ENCODE measurements at places on chromosomes 3 and 15. TPM values are rescaled to one million over a fixed set of nuclear protein-coding genes. Genes with fewer than 3 reads are reported as not detected.

GALNT15 gene
- 3.4 TPM for total RNA-seq

CFAP161 gene
- 0.12 TPM for total RNA-seq

TTC14 gene
- 47.3 TPM for total RNA-seq

TTLL13 gene
- total RNA-seq, result not detected

RETNLB gene
- not detected for total RNA-seq

THUMPD3 gene
- total RNA-seq, result 60.6 TPM

KBTBD13 gene
- total RNA-seq, result not detected

BLM gene
- 9.7 TPM for total RNA-seq

MYRIP gene
- 0.22 TPM for total RNA-seq

NRROS gene
- total RNA-seq, result 3.0 TPM

RAB6B gene
- 0.22 TPM for total RNA-seq

PLSCR2 gene
- total RNA-seq, result not detected

EHD4 gene
- total RNA-seq, result 21.9 TPM

SLC24A1 gene
- 3.7 TPM for total RNA-seq

CLDN18 gene
- total RNA-seq, result 0.12 TPM

ARGFX gene
- not detected for total RNA-seq

TUSC7 gene
- not detected for total RNA-seq

CHRD gene
- 7.4 TPM for total RNA-seq

PRRT3 gene
- 1.3 TPM for total RNA-seq

TTLL3 gene
- total RNA-seq, result 28.2 TPM

ZWILCH gene
- total RNA-seq, result 15.2 TPM

ROPN1 gene
- not detected for total RNA-seq

CTDSPL gene
- 38.2 TPM for total RNA-seq

CDC25A gene
- total RNA-seq, result 15.9 TPM

ZIC4 gene
- total RNA-seq, result not detected

ALG1L2 gene
- total RNA-seq, result 0.22 TPM

C2CD4B gene
- 0.25 TPM for total RNA-seq

NGRN gene
- total RNA-seq, result 76.0 TPM

BNC1 gene
- 11.3 TPM for total RNA-seq

ROBO2 gene
- 0.37 TPM for total RNA-seq

TP63 gene
- under 0.01 TPM for total RNA-seq

GAP43 gene
- 0.50 TPM for total RNA-seq

GPR62 gene
- total RNA-seq, result 0.12 TPM

CMTM8 gene
- 0.12 TPM for total RNA-seq

LRRC2 gene
- total RNA-seq, result 7.4 TPM

NDN gene
- total RNA-seq, result 59.1 TPM

KY gene
- 1.1 TPM for total RNA-seq

B3GALNT1 gene
- 24.2 TPM for total RNA-seq

SLCO2A1 gene
- total RNA-seq, result under 0.01 TPM

LRRC31 gene
- total RNA-seq, result not detected

CKMT1A gene
- total RNA-seq, result not detected

DAZL gene
- total RNA-seq, result not detected

PGBD4 gene
- 2.6 TPM for total RNA-seq

UBE2E2 gene
- 54.9 TPM for total RNA-seq

CORO2B gene
- 26.7 TPM for total RNA-seq

TKT gene
- total RNA-seq, result 472 TPM

THBS1 gene
- 214 TPM for total RNA-seq

THRB gene
- total RNA-seq, result 0.77 TPM

CLN6 gene
- 11.2 TPM for total RNA-seq

DPPA4 gene
- total RNA-seq, result not detected

UBE2E1 gene
- 203 TPM for total RNA-seq

NME9 gene
- total RNA-seq, result 0.22 TPM

NPAP1 gene
- not detected for total RNA-seq

CYFIP1 gene
- 111 TPM for total RNA-seq

MOBP gene
- total RNA-seq, result under 0.01 TPM

KBTBD8 gene
- total RNA-seq, result 4.0 TPM
